Stimulated activated CD8-positive, alpha-beta memory T cell treated with anti-CD3 and anti-CD28 coated beads, Interleukin-15, amount 100 ng/mL, for 24 hours (primary cell): ENCODE measurements at places on chromosomes 7 and 10.

- DNase-seq = no peak
Measured at GRCh38 chr7:158955146-158955870, 99.0 kb downstream of the DYNC2I1 start.

DNA sequence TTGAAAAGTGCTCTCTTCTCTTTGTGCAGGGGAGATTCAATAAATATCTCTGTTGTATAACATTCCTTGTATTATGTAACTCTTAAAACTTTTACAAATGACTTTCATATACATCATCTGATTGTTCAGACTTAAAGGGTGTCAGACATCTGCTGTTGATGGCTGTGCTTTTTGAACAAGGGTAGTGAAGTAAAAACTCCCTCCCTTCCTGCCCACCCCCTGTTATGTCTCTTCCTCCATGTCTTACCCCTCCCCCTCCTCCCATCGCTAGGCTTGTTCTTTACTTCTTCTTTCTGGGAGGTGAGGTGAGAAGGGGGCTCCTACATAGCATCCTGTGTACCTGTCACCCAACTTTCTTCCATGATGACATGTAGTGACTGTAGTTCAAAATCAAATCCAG, 23.4 kb upstream of the ABCB4 start:
- DNase-seq = no peak

DNA sequence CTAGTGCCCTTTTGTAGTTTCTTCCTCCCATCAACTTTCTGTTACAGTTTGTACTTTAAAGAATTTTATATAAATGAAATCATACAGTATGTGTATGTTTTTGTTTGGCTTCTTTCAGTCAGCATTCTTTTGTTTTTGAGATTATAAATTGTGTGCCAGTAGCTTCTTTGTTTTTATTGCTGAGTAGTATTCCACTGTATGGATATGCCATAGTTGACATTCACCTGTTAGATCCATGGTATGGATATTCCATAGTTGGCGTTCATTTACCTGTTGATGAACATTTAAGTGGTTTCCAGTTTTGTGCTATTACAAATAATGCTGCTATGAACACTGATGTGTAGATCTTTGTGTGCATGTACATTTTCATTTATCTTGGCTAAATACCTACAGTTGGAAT, 70.8 kb upstream of the SYPL1 start:
- no peak for DNase-seq

DNA sequence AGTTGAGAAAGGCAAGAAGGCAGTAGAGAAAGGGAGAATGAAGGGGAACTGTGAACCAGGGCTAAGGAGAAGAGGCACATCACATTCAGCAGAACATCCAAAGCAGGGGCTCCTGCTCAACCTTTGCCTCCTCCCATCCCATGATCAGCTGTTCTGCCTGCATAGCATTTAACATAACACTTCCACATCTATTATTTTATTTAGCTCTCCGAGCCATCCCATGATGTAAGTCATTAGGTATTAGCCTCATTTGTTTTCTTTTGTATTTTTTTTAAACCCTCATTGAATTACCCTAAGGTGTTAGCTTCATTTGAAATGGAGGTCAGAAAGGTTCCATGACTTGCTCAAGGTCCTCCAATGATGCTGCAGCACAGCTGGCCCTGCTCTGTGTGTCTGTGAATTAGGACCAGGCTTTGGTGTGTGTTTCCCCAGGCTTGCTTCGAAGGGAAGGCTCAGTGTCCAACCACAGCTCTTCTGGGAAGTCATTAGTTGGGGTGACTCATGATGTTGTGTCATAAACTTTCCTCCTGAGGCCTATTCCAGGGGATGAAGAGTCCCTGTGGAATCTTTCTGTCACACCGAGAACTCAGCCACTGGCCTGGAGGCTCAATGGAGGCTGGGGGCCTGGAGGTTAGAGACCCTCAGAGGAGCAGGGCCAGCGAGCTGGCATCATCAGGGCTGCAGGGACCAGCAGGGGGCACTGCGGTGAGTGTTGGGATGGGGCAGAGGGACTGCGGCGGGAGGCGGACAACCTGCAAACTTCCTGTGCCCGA, 16.5 kb downstream of the NPFFR1 start:
- no peak for DNase-seq

DNA sequence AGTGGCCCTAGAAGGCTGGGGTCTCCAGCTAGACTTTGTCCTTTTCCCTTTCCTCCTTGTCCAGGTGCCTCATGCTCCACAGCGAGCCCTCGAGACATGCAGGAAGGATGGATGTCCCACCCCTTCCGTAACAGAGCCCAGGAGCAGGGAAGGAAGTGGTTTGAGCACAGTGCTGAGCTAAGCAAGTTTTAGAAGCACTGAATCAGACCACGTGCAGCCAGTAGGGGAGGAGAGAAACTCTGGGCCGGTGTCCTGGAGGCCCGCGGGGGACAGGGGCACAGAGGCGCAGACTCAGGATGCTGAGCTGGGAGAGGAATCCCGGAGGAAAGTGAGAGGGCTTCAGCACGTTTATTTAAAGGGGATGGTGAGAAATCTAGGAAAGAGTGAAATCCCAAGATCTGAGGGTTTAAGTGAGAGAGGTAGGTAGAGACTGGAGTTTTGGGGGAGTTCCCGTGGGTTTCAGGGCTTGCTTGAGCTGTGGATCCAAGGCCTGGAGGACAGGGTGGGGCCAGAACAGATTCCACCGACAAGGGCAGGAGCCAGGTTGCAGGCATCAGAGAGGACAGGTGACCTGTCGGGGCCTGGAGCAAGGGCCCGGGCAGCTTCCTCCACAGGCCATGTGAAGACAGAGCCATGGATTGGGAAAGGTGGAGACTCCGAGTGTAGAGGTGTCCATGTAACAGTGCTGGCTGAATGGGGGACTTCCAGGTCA, 4.4 kb upstream of the IRF5 start:
- no peak for DNase-seq

GRCh38 chr7:20696002-20696605, 80.6 kb downstream of the ABCB5 start:
- no peak for DNase-seq

DNA sequence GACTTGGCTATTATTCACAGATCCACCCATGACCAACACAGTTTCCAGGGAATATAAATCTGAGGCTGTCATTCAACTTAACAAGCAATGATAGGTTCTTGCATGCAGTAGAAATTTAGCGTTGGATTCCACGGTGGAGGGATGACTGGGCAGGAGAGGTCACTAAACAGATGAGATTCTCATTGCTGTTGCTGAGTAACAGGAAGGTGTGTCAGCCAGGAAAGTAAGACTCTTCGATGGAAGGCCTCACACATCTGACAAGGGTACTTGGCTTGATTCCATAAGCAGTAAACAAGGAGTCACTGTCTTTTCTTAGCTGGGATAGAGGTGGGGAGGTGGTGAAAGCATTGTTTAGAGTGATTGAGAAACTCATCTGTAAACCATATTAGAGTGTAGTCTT, 1152.0 kb downstream of the SORCS3 start:
- DNase-seq = no peak

DNA sequence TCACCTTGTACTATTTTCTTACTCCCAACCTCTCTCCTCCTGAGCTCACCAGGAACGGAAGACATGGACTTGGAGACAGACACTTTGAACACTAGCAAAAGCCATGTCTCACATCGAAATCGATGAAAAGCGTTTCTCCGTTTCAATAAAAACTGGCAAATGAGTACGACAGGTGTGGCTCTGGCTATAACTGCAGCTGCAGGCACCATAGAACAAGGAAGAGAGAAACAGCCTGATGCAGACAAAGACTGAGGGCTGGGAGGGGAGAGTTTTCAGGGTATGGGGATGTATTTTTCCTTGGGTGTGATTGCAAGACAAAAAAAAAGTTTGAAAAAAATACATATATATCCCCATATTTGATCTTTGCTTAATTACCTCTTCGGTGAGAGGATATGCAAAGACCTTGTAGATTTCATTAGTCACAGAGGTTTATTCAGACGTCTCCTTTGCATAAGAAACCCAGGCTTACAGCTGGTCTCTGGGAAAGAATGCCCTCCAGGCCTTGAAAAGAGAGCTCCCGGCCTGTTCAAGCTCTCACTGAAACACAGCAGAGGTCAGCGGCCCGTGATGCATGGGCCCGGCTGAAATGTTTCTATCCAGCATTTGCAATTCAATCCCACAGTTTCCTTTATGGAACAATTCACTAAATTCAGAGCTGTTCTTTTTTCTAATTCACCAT, 63.1 kb downstream of the TLL2 start:
- DNase-seq = no peak

GRCh38 chr10:6363511-6363910, 160.8 kb downstream of the PFKFB3 start:
- no peak for DNase-seq

DNA sequence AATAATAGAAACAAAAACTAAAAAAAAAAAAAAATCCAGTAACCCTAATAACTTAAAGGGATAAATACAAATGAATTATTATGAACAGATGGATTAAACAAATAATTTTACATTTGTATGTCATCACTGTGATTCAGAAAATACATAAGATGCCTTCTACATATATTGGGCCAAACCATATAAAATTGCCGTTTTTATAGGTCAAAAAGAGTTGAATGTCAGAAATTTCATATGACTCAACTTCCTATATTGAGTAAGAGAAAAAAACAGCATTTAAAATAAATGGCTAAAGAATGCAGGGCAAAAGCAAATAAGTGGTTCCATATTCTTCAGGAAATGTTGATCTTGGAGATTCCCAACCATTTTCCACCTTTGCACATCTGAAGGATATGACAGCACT, 9.4 kb downstream of the SLC35B4 start:
- no peak for DNase-seq
